Testis (tissue), 5 donors: ENCODE measurements at places on chromosomes 4 and X. TPM values are rescaled to one million over a fixed set of nuclear protein-coding genes. Genes with fewer than 3 reads are reported as not detected.

The RPL34 gene
- 950 TPM for polyA plus RNA-seq

The PABPC4L gene
- 0.75 TPM for polyA plus RNA-seq

The NKX6-1 gene
- polyA plus RNA-seq: 1.3 TPM

The STATH gene
- not detected for polyA plus RNA-seq

The SFRP2 gene
- polyA plus RNA-seq: 65.6 TPM

The MND1 gene
- polyA plus RNA-seq: 17.5 TPM

The NEIL3 gene
- 2.7 TPM for polyA plus RNA-seq

The CSN1S1 gene
- polyA plus RNA-seq: 0.45 TPM

The ZNF630 gene
- 2.0 TPM for polyA plus RNA-seq

The TACR3 gene
- polyA plus RNA-seq: 0.05 TPM

The FATE1 gene
- 482 TPM for polyA plus RNA-seq

The UFSP2 gene
- 71.3 TPM for polyA plus RNA-seq

The SOD3 gene
- 136 TPM for polyA plus RNA-seq
